ENCODE measurements at places on chromosomes 11 and 22.
A peak's percentile ranks its signal among the peaks of the same experiment; 100 is the strongest.

DNA sequence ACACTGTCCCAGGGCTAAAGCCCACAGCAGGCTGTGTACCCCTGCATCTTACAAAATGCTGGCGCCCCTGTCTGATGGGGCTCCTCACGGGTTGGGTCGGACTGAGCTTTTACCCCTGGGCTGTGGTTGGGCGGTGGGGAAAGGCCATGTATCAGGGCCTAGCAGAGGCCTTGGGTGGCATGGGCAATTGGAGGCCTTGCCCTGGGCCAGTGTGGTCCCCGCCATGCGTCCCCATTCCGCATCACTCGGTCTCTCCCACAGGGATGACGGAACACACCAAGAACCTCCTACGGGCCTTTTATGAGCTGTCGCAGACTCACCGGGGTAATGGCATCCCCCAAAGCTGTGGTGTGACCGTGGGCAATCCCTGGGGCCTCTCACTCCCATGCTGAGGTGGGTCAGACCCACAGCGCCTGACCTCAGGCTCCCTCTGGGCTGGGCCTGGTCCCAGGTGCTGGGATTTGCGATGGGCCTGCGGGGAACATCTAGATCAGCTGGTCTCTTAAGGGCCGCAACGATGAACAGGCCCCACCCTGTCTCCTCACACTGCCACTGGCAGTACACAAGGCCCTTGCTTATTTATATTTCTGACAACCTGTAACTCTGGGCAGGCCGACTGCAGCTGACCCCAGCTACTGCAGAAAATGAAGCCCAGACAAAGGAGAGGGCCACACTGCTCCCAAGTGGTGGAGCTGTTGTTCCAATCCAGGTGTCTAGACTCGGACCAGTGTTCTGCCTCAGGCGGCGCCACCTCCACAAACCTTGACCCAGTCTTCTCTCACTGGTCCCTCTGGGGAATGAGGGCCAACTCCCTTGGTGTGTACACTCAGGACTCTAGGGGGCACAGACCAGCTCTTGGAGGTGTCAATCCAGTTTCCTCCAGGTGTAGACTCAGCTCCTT is 12.3 kb downstream of the SLC16A8 start:
- DNase-seq, result peak; percentile 9

GRCh38 chr11:65437436-65438227 is 15.0 kb downstream of the NEAT1 start:
- DNase-seq, result no peak

- no peak for DNase-seq
Measured at GRCh38 chr11:45028911-45029682, 78.4 kb upstream of the TP53I11 start.

GRCh38 chr11:78189174-78189724 is 530 bp downstream of the USP35 start:
- no peak for DNase-seq

DNA sequence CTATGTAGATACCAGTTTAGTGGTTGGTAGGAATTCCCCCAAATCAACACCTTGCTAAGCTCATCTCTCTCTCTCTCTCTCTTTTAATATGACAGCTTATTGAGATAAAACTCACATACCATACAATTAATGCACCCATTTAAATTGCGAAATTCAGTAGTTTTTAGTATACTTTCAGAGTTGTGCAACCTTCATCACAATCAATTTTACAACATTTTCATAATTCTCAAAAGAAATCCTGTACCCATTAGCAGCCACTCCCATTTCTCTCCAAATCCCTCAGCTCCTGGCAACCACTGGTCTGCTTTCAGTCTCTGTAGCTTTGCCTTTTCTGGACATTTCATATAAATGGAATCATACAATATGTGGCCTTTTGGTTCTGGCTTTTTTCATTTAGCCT is 13.3 kb downstream of the NNMT start:
- no peak for DNase-seq

- no peak for DNase-seq
Measured at GRCh38 chr11:65183201-65183891, 1.6 kb downstream of the CAPN1 start.

- no peak for DNase-seq
Measured at GRCh38 chr11:2138068-2138430, 1.1 kb downstream of the IGF2 start.

- peak; percentile 57 for DNase-seq
Measured at GRCh38 chr11:93567401-93567895, 24.3 kb upstream of the SMCO4 start.

- DNase-seq, result no peak
Measured at GRCh38 chr11:26696330-26696729, 25.5 kb downstream of the SLC5A12 start.

GRCh38 chr11:45259592-45259991 is 26.5 kb downstream of the SYT13 start:
- no peak for DNase-seq

DNA sequence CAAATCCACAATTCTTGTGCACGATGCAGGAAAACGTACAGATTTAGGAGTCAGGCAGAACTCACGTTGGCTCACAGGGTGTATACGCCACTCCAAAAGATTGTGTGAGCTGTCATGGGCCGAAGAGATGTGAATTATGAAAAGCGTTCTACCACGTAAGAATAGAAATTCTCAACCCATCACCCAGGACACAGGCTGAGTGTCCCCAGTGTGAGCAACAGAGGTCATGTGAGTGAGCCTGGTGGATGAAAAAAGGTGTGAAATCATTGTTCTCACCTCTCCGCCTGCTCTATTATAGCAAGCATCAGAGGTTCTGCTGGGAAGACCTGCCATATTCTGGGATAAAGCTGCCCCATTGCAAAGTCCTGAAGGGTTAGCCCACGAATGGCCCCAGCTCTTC is 235.0 kb downstream of the MN1 start:
- DNase-seq, result no peak

- no peak for DNase-seq
Measured at GRCh38 chr11:93028960-93029522, 59.6 kb downstream of the MTNR1B start.

DNA sequence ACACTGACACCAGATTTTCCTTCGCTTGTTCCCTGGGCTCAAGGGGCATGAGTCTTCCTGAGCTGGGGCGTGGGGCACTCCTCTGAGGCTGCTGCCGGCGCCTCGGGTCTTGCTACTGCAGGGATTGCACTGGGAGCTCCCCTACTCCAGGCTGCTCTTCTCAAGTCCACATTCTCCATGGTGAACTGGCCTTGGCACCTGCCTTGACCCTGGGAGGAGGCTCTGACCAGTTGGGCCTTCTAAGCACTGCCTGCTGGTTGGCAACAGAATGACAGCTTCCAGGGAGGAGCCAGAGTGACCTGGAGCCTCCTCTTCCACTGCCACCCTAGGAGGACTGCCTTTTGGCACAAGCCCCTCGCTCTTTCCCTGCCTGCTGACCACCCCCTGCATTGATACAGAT is 9.5 kb downstream of the FREY1 start:
- DNase-seq, result no peak

DNA sequence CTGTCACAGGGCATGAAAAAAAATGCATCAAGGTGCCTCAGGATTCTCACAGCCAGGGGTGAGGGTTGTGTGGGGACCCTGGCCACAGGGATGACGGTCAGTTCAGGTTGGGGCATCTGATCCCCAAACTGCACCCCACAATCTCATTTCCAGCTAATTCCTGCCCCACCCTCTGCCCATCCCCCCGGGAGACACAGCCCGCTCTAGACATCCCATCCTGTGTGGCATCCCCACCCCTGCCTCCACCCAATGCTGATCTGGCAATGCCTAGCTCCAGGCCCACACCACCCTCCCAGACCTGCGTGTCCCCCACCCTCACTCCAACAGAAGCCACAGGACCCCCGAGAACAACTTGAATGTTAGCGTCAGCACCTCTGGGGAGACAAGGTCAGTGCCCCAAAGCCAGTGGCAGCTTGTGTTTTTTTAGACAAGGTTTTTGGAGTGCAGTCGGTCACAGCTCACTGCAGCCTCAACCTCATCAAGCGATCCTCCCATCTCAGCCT is 25.3 kb downstream of the TSPAN4 start:
- DNase-seq, result no peak

DNA sequence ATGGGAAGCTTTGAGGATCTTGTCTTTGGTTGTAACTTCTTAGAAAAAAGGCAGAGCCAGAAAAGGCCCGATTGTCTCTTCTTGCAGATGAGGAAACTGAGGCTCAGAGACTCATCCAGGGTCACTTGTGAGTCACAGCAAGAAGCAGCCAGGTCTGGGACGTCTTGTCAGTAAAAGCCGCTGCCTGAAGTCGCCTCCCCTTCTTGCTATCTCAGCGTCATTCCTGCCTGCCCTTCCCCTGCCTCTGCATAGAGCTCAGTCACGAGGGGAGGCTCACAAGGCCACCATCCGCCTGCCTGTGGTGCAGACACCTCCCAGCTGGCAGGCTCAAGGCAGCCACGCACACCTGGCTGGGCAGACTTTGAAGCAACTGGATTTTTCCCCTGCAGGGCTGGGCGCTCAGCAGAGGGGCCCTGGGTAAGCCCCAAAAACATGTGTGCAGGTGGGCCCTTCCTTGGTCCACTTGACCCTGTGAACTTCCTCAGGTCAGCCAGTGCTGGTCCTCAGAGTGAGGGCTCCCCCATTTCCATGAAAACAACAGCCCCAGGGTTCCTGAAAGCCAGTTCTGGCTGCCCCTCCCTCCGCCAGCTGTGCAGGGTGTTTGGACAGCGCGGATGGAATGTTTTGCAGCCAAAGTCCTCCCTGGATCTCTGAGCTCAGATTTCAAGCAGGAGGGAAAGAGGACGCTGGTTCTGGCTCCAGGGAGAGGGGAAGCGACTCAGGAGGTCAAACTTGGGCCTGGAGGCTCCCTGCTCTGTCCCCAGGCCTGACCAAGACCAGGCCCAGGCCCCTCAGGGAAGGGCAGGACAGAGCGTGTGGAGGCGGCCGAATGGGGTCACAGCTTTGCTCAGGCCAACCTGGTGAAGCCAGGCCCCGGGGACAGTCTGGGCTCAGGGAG is 6.0 kb upstream of the RAB3IL1 start:
- peak; percentile 93 for DNase-seq

GRCh38 chr22:30289980-30290313 is 642 bp upstream of the CASTOR1 start:
- DNase-seq, result no peak

DNA sequence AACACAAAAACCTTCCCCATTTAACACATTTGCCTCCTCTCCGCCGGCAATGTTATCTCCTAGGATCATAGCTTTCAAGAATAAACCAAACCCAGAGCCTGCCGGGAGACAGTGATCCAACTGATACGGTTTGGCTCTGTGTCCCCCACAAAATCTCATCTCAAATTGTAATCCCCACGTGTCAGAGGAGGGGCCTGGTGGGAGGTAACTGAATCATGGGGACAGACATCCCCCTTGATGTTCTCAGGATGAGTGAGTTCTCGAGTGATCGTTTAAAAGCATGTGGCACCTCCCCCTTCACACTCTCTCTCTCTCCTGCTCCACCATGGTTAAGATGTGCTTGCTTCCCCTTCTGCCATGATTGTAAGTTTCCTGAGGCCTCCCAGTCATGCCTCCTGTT is 33.3 kb downstream of the RBFOX2 start:
- DNase-seq, result peak; percentile 39

- no peak for DNase-seq
Measured at GRCh38 chr11:108733479-108734116, 68.7 kb downstream of the DDX10 start.

DNA sequence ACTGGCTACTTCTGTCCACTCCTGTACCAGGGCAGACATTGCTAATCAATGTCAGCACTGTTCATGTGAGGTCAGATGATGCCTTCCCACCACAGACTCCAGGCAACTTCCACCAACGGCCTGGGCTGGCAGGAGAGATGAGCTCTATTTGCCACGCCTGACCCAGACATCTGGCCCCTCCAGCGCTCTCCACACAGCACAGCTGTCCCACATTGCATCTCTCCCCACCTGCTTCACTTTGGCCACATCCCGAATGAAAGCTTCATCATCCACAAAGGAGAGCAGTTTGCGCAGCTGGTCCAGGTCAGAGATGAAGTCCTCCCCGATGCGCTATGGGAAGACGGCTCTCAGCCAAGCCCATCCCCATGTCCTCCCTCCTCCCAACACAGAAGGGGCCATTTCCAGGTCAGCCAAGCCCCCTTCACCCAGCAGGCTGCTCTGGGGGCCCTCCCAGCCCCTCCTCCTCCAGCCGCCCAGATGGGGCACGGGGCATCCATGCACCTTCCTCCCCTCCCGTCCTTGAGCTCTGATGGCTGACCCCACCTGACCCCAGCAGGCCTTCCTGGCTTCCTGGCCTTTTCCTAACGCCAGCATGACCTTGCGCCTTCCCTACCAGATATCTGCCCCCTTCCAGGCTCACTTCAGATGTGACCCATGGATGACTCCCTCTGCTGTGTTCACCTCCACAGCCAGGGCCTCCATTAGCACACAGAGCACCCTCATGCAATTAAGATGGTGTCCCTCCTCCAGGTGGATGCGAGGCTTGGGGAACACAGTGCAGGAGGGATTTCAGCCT is 7.4 kb downstream of the PYGM start:
- DNase-seq, result peak; percentile 52

DNA sequence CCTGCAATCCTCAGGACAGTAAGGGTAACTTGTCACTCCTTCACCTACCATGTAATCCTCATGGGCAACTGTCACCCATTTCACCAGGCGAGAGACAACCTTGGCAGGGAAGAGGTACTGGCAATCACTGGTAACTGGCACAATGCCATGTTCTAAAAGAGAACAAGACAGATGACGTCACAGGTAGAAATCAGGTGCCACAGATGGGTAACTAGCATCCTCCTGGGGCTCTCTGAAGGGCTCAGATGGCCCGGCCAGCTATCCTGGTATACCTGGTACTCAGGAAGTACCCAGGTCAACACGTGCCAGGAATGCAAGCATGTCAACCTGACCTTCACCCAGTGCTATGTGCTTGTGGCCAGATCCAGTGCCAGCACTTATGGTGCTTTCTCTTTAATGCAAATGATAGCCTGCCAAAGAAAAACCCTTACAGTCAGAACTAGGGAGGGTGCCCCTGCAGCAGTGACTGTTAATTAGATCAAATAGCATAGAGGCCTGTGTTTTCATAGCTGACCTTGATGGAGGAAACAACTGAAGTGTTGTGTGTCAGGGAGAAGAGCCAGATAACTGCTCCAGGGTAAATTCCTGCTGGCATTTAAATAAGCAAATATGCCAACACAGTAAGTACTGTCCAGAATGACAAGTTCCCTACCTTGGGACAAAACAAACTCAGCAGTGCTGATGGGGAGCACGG is 36.2 kb downstream of the THOC5 start:
- no peak for DNase-seq

DNA sequence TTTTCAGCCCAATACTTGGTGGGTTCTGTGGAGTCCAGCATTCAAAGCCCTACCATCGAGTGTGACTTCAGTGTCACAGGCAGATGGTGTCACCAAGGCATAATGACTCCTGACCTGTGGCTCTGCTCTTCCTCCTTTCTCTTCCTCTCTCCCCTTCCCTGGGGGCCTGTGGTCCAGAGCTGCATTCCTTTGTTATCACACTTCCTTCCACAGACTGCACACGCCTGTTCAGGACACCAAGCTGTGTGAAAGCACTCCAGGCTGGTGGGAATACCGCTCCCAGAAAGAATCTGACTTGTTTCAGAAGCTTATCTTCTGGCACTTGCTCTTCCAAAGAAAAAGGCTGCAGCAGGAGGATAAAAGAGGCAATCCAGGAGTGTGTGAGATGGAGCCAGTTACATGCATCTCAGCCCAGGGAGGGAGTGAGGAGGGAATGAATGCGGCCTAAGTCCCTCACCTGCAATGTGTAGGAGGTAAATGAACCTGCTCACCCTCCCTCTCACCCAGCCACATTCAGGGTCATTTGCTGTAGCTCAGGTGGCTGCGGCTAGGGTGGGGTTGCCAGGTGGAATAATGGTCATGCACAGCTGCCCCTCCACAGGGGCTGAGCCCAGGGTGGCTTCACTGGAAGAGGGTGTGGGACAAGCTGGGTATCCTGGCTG is 79.3 kb downstream of the ADAMTS15 start:
- DNase-seq, result no peak

Measured in right hindlimb (tissue), 1 donor.